Calu3 (cell line): ENCODE measurements at places on chromosomes 16 and 17. TPM values are rescaled to one million over a fixed set of nuclear protein-coding genes. Genes with fewer than 3 reads are reported as not detected.

SEC14L5 gene
- 0.52 and 0.54 TPM in 2 replicates for total RNA-seq

OR4D2 gene
- not detected in 2 replicates for total RNA-seq

CYB561 gene
- total RNA-seq, result 50.3 and 52.1 TPM in 2 replicates

MRPL38 gene
- 112 and 130 TPM in 2 replicates for total RNA-seq

GRB7 gene
- total RNA-seq, result 2,531 and 2,746 TPM in 2 replicates

ZMYND15 gene
- 2.2 and 2.5 TPM in 2 replicates for total RNA-seq

FBXW10 gene
- total RNA-seq, result 0.50 and 0.54 TPM in 2 replicates

SCNN1G gene
- not detected in 2 replicates for total RNA-seq

LRRC46 gene
- total RNA-seq, result 2.9 and 4.0 TPM in 2 replicates

CDH16 gene
- not detected in 2 replicates for total RNA-seq

ITGB3 gene
- 0.68 TPM in 1 of 2 replicates, not detected in the other for total RNA-seq

FZD2 gene
- 28.5 and 35.8 TPM in 2 replicates for total RNA-seq

DERL2 gene
- 52.4 and 56.7 TPM in 2 replicates for total RNA-seq

CD300H gene
- not detected in 2 replicates for total RNA-seq

COA3 gene
- 98.8 and 99.9 TPM in 2 replicates for total RNA-seq

MVD gene
- total RNA-seq, result 139 and 152 TPM in 2 replicates

TERB1 gene
- 0.29 and 0.59 TPM in 2 replicates for total RNA-seq

AIPL1 gene
- not detected in 2 replicates for total RNA-seq

KRT33B gene
- not detected in 2 replicates for total RNA-seq

CXCL16 gene
- 73.1 and 77.6 TPM in 2 replicates for total RNA-seq

MFSD11 gene
- total RNA-seq, result 21.4 and 23.9 TPM in 2 replicates

TRPV2 gene
- total RNA-seq, result 0.87 and 1.0 TPM in 2 replicates

- DNase-seq, result no peak
Measured at GRCh38 chr17:76097716-76098295, 5.8 kb downstream of the EXOC7 start.

DNA sequence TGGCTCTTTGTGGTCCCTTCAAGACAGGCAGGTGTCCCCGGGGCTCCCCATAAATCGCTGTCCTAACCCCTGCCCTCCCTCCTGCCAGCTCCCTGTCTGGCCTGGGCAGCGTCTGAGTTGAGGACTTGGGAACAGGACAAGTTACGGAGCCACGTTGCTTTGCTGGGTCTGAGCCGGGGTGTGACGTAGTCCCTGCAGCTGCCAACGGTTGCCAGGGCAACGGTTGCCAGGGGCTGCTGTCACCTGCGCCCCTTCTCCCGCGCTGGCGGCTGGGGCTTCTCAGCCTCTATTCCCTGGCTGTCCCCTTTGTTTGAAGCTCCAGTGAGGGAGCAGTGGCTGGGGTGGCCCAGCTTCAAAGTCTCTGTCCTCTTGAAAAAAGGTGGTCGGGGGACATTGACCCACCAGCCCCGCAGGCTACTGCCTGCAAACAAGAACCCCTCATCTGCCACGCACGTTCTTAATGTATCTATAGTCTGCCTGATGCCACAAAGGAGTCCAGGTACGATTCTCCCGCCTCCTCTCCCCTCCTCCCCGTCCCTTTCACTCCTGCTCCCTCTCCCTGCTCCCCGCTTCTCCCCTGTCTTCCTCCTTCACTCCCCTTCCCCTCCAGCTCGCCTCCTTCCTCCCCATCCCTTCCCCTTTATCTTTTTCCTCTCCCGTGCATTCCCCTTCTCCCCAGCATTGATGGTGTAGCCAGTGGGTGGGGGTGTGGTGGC, 10.9 kb downstream of the ADGRG1 start:
- no peak for DNase-seq

- no peak for DNase-seq
Measured at GRCh38 chr17:69883120-69883519, 191.9 kb upstream of the KCNJ16 start.

DNA sequence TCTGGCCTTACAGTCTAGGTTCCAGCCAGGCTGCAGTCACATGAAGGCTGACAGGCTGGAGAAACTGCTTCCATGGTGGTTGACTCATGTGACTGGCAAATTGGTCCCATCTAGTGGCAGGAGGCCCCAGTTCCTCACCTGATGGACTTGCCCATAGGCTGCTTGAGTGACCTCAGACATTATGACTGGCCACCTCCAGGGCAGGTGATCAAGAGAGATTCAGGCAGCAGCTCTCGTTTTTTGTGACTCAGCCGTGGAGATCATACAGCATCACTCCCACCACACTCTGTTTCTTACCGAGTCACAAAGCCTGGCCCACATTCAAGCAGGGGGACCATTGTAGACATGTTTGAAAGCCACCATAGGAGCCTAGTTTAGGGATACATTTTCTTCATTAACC, 34.5 kb downstream of the SIAH1 start:
- no peak for DNase-seq

- no peak for DNase-seq
Measured at GRCh38 chr17:18074566-18075272, 13.0 kb upstream of the DRG2 start.

- peak; percentile 24 for DNase-seq
Measured at GRCh38 chr17:68290268-68290954, 516 bp downstream of the SLC16A6 start.

GRCh38 chr16:49496656-49497055, 123.1 kb downstream of the C16orf78 start:
- DNase-seq, result no peak

- no peak for DNase-seq
Measured at GRCh38 chr16:87740441-87740840, 25.3 kb downstream of the KLHDC4 start.

DNA sequence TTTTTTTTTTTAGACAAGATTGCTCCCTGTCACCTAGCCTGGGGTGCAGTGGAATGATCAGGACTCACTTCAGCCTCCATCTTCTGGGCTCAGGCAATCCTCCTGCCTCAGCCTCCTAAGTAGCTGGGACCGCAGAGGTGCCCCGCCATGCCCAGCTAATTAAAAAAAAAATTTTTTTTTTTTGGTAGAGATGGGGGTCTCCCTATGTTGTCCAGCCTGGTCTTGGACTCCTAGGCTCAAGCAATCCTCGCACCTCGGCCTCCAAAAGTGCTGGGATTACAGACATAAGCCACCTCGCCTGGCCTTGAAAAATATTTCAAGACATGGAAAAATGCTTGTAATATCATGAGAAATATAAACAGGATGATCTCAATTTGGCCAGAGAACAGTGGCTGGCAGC, 42.9 kb downstream of the HAPSTR1 start:
- DNase-seq, result no peak

DNA sequence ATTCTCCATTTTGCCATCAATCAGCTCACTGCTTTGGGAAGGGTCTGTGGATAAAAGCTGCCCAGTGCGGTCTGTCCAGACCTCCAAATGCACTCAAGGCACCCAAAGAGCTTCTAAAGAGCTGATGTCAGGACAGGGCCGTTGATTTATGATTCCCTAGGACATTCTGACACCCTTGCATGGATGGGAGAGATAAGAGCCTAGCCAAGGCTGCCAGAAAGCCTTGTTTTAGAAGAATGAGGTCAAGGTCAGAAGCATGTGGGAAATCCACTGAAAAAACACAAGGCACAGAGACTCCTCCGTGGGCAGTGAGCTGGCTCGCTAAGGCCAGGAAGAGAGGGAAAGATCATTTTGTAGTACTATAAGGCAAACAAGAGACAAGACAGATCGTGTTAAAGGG, 214.0 kb downstream of the CDH11 start:
- DNase-seq, result no peak

GRCh38 chr17:65198653-65199382, 61.6 kb downstream of the RGS9 start:
- DNase-seq, result no peak

GRCh38 chr16:59573528-59574271, 839.6 kb upstream of the GOT2 start:
- no peak for DNase-seq

DNA sequence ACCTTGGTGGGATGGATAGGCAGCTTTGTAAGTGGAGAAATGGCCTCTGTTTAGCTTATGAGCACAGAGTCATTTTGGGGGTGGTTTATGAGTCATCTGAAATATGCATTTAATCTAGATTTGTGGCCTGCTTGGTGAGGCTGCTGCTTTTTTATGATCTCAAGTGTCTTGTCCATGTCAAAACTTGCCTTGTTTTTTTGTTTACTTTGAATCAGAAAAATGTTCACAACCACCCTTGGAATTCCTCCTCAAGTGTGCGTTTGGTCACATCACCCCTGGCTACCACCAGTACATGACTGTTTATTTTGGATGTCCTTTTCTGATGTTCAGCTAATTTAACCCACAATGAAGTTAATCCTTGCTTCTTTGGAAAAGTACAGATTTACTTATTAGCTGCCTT, 64.6 kb downstream of the FTO start:
- no peak for DNase-seq

GRCh38 chr16:46928811-46929210, 44.6 kb downstream of the GPT2 start:
- no peak for DNase-seq

- DNase-seq, result no peak
Measured at GRCh38 chr16:30372038-30372712, 1.9 kb upstream of the TBC1D10B start.

- DNase-seq, result no peak
Measured at GRCh38 chr17:80009391-80010282, 26.0 kb downstream of the TBC1D16 start.

DNA sequence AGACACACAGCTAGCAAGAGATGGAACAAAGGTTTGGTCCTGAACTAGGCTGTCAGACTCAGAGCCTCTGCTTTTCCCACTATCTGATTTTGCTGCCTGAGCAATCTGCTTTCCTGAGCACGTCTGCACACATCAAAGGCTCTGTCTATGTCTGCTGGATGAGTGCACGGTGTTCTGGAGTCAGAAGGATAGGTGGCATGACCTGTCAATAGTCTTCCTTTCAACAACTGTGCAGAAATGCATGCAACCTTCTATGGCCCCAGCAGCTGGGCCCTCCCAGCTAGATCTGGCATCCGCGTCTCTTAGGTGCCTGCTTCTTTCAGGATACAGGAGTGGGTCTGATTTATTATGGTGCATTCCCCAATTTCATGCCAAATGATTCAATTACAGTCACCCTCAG, 138.3 kb downstream of the UTP18 start:
- no peak for DNase-seq

DNA sequence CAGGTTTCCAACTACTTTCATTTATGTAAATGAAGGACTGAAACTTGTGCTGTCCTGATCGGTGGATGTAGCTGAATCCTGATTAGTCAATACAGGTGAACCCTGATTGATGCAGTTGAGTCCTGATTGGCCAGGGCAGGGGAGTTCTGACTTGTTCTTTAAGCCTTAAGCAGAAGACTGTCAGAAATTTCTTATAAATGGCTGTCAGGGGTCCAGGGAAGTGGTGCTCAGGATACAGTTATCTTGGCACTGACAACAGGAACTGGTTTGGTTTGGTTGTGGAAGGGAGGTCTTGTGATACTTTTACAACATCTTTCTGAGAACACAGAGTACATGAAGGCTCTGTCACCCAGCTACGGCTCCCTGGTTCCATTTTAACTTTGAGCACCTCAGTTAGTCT, 132.1 kb downstream of the KCNJ12 start:
- DNase-seq, result no peak

GRCh38 chr16:11629071-11630030, 38.9 kb upstream of the SNN start:
- DNase-seq, result no peak

- DNase-seq, result no peak
Measured at GRCh38 chr16:3625911-3626732, 14.7 kb upstream of the SLX4 start.

DNA sequence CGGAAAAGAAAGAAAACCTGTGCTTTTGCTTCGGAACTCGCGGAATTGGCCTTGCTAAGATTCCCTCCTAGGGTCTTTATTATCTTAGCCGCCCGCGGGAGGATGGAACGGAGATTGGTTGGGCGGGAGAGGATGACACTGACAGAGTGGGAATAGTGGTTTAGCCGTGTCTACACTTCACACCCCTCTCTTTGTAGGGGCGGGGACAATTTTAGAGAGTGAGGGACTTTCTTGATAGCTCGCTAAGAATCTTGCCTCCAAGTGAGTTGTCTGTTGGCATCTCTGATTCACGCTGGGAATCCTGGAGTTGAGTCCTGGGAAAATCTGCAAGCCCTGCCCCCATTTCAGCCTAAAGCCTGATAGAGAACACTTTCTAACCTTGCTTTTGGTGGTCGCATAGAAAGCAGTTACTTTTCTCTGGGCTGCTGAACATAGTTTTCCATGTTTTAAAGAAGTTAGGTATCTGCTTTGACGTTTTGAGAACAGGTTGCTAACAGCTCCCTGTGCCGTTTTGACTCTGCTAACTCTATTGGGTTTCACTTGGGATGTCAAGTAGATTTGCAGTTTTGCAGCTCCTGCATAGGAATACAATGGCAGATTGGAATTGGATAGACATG, 697 bp downstream of the NOL11 start:
- peak; percentile 21 for DNase-seq

GRCh38 chr17:73257516-73257915, 4.2 kb downstream of the CPSF4L start:
- no peak for DNase-seq
